ENCODE measurements at places on chromosomes 5 and 9. TPM values are rescaled to one million over a fixed set of nuclear protein-coding genes. Genes with fewer than 3 reads are reported as not detected.
A peak's percentile ranks its signal among the peaks of the same experiment; 100 is the strongest.

DNA sequence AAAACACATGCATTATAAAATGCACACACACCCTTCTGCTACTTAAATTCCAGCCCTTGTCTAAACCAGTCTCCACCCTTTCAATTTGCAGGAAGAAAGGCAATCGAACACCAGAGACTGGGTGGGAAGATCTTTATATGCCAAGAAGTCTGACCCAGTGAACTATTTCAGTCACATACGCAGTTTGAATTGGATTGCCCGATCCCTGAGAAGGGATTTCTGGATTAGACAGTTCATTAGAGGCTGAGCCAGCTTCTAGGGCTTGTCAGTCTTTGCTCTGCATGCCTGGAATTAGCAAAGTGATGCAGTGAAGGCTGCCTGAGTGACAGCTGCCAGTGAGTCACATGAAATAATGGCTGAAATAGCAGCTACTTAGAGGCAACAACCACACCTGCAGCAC, 159.9 kb downstream of the PPP2R2B start:
- no peak for DNase-seq
- H3K4me1 ChIP-seq: no peaks in the 10 kb centered on the region
- H3K36me3 ChIP-seq: no peaks in the 10 kb centered on the region
- no peak overlapping the region for H3K27ac ChIP-seq
- H3K27me3 ChIP-seq: no peaks in the 10 kb centered on the region
- no peak overlapping the region for H3K4me3 ChIP-seq

GRCh38 chr9:14881006-14881405, 29.2 kb downstream of the FREM1 start:
- no peaks in the 10 kb centered on the region for H3K36me3 ChIP-seq
- H3K27me3 ChIP-seq: no peaks in the 10 kb centered on the region
- no peak overlapping the region for H3K27ac ChIP-seq

- H3K4me3 ChIP-seq: no peak overlapping the region
- H3K27ac ChIP-seq: peak overlapping the region; percentile 65
- DNase-seq: peak; percentile 66
- no peaks in the 10 kb centered on the region for H3K27me3 ChIP-seq
- H3K4me1 ChIP-seq: peaks cover 73% of the 10 kb centered on the region
- peaks cover 3% of the 10 kb centered on the region for H3K36me3 ChIP-seq
These were observed 289.3 kb downstream of the FANCC start for GRCh38 chr9:95027914-95028852.

GRCh38 chr5:4212981-4213819, 617.6 kb downstream of the IRX1 start:
- no peak overlapping the region for H3K27ac ChIP-seq
- H3K36me3 ChIP-seq: no peaks in the 10 kb centered on the region
- no peak for DNase-seq
- H3K4me3 ChIP-seq: no peak overlapping the region
- no peaks in the 10 kb centered on the region for H3K27me3 ChIP-seq
- no peaks in the 10 kb centered on the region for H3K4me1 ChIP-seq

- no peak overlapping the region for H3K27ac ChIP-seq
- no peaks in the 10 kb centered on the region for H3K27me3 ChIP-seq
- no peak overlapping the region for H3K4me3 ChIP-seq
- no peak for DNase-seq
- peaks cover 4% of the 10 kb centered on the region for H3K36me3 ChIP-seq
These were observed 14.0 kb downstream of the OLFML2A start for GRCh38 chr9:124790801-124791505.

DNA sequence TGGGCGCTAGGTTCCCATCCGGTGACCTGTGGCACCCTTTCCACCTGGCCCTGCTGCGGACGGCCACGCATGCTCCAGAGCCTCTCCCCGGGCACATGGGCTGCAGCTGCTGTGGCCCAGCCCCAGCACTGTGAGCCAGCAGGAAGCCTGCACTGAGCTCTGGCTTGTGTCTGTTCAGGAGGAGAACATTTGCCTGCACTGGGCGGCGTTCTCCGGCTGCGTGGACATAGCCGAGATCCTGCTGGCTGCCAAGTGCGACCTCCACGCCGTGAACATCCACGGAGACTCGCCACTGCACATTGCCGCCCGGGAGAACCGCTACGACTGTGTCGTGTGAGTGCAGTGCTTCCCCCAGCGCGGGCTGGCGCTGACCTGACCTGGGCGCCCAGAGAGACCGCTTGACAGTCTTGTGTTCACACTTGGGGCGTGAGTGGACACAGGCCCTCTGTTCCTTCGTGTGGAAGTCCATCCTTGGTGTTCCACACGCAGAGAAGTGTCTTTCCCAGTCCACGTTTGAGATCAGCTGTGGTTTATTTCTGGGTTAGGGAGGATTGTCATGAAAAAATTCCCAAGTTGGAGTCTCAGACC, 66.2 kb upstream of the CACNA1B start:
- H3K27me3 ChIP-seq: no peaks in the 10 kb centered on the region
- H3K27ac ChIP-seq: no peak overlapping the region
- no peak for DNase-seq
- H3K36me3 ChIP-seq: peaks cover 65% of the 10 kb centered on the region
- H3K4me3 ChIP-seq: no peak overlapping the region

GRCh38 chr5:39113354-39113953, 39.3 kb upstream of the RICTOR start:
- no peaks in the 10 kb centered on the region for H3K4me1 ChIP-seq
- H3K36me3 ChIP-seq: no peaks in the 10 kb centered on the region
- H3K4me3 ChIP-seq: no peak overlapping the region
- DNase-seq: no peak
- no peak overlapping the region for H3K27ac ChIP-seq

DNA sequence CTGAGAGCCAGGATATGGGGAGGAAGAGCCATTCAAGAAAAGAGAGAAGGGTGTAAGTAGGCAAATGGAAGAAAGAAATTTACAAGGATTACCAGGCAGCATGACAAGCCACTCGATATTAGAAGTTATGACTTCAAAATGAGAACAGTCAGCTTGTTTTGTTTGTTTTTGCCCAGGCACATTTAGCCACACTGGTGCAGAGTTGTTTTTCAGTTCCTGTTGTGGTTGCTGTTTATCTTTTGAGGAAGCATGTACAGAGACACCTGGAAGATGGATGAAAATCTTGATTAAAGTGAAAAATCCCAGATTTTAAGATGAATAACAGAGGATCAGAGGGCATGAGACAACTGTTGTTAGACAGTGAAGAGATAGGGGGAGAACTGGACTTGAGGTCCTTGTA, 199.1 kb downstream of the MTRR start:
- H3K27ac ChIP-seq: no peak overlapping the region
- no peaks in the 10 kb centered on the region for H3K36me3 ChIP-seq
- no peaks in the 10 kb centered on the region for H3K4me1 ChIP-seq
- DNase-seq: no peak

GRCh38 chr5:122083535-122083934, 5.5 kb upstream of the LOX start:
- H3K27me3 ChIP-seq: no peaks in the 10 kb centered on the region
- no peaks in the 10 kb centered on the region for H3K36me3 ChIP-seq
- no peak for DNase-seq
- H3K4me1 ChIP-seq: peaks cover 2% of the 10 kb centered on the region

DNA sequence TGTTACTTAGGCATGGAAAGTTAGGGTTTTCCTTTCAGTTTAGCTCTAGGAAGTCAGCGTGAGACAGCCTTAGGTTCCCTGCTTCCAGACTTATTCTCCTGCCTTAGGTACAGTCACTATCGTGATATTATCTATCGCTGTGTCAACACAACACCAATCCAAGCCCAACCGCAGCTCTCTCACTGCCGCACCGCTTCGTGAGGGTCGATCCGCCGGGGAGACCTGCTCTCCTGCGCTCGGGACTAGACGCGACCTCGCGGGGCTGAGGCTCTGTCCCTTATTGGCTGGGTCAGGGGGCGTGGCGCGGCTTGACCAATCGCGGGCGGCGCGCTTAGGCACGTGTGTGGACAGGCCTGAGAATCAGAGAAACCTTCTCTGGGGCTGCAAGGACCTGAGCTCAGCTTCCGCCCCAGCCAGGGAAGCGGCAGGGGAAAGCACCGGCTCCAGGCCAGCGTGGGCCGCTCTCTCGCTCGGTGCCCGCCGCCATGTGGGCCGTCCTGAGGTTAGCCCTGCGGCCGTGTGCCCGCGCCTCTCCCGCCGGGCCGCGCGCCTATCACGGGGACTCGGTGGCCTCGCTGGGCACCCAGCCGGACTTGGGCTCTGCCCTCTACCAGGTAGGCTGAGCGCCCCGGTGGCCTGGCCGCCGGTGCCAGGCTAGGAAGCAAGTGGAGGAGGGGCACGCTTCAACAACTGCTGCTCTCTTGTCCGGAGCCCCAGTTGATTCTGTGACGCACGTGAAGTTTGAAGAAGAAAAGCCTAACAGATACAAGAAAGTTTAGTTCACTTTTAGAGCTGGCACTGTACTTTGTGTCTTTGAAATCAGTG, at the start of gene MCCC2:
Gene MCCC2 (plus strand): TSS at position 400 of the 825 bp plus-strand sequence. CDS start 86 bp downstream, at position 486.
- H3K27ac ChIP-seq: peak within 1 kb of the TSS; percentile 89
- H3K36me3 ChIP-seq: no peaks in the 10 kb centered on the region
- peak within 1 kb of the TSS; percentile 72 for H3K4me3 ChIP-seq
- no peaks in the 10 kb centered on the region for H3K27me3 ChIP-seq

GRCh38 chr5:147822686-147823491, 8.6 kb downstream of the SPINK1 start:
- no peaks in the 10 kb centered on the region for H3K36me3 ChIP-seq
- no peaks in the 10 kb centered on the region for H3K27me3 ChIP-seq
- H3K4me1 ChIP-seq: no peaks in the 10 kb centered on the region
- DNase-seq: peak; percentile 61
- no peak overlapping the region for H3K4me3 ChIP-seq
- H3K27ac ChIP-seq: no peak overlapping the region

GRCh38 chr5:61329550-61330128, 2.4 kb upstream of the ZSWIM6 start:
- no peak for DNase-seq
- no peak overlapping the region for H3K4me3 ChIP-seq
- no peaks in the 10 kb centered on the region for H3K27me3 ChIP-seq
- H3K36me3 ChIP-seq: no peaks in the 10 kb centered on the region

DNA sequence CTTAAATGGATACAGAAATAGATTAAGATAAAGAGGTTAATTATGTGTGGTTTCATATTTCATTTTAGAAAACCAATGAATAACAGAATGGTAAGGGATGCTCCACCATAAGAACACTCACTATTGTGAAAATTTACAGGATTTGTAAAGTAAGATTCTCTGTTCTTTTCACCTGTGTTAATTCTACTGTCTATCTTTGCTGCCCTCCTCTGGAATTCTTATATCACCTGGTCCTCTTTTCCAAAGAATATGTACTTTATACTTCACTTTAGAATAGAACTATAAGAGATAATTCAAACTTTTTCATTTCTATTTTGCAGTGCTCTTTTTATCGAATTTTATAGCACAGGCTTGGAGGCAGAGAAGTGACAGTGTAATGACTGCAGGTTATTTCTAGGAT, 213.4 kb downstream of the LURAP1L start:
- no peaks in the 10 kb centered on the region for H3K36me3 ChIP-seq
- H3K27me3 ChIP-seq: no peaks in the 10 kb centered on the region
- no peak overlapping the region for H3K4me3 ChIP-seq
- no peaks in the 10 kb centered on the region for H3K4me1 ChIP-seq
- no peak for DNase-seq
- no peak overlapping the region for H3K27ac ChIP-seq

GRCh38 chr9:20319241-20319640, 303.1 kb downstream of the MLLT3 start:
- H3K4me1 ChIP-seq: peaks cover 4% of the 10 kb centered on the region
- no peak for DNase-seq
- no peak overlapping the region for H3K4me3 ChIP-seq
- H3K27ac ChIP-seq: peak overlapping the region; percentile 6
- no peaks in the 10 kb centered on the region for H3K36me3 ChIP-seq

DNA sequence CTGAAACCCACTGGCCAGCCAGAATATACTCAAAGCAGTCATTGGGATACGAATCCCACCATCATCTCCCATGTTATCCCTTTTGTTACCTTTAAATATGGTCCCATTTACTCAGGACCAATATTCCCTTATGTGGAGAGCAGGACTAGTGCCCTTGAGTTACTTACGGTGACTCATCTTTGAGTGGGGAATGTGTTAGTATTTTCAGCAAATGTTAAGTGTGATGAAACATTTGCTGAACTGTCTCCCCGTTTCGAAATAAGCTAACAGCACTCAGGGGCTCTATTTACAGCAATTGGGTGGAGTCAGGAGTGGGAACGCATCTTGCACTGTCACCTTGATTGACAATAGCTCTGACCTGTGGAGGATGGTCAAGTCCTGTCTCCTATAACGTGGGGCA, 67.4 kb downstream of the CTSL start:
- H3K36me3 ChIP-seq: no peaks in the 10 kb centered on the region
- DNase-seq: peak; percentile 42
- H3K27me3 ChIP-seq: no peaks in the 10 kb centered on the region
- no peak overlapping the region for H3K4me3 ChIP-seq
- peaks cover 5% of the 10 kb centered on the region for H3K4me1 ChIP-seq

- peaks cover 13% of the 10 kb centered on the region for H3K4me1 ChIP-seq
- DNase-seq: peak; percentile 88
- peak overlapping the region; percentile 47 for H3K4me3 ChIP-seq
- peaks cover 17% of the 10 kb centered on the region for H3K27me3 ChIP-seq
These were observed 1.9 kb upstream of the IL13 start for GRCh38 chr5:132655821-132656773.

Gene PAEP
- 6.3 TPM for total RNA-seq

Gene PCDHB2
- total RNA-seq: 2.9 TPM

Gene MEIKIN
- not detected for total RNA-seq

Gene SLC6A19
- total RNA-seq: not detected

Gene GPR151
- not detected for total RNA-seq

Gene CCL28
- 9.2 TPM for total RNA-seq

Gene PCAT7
- total RNA-seq: not detected

Data from upper lobe of left lung (tissue), 6 donors.